ENCODE measurements at places on chromosomes 16 and 17.

DNA sequence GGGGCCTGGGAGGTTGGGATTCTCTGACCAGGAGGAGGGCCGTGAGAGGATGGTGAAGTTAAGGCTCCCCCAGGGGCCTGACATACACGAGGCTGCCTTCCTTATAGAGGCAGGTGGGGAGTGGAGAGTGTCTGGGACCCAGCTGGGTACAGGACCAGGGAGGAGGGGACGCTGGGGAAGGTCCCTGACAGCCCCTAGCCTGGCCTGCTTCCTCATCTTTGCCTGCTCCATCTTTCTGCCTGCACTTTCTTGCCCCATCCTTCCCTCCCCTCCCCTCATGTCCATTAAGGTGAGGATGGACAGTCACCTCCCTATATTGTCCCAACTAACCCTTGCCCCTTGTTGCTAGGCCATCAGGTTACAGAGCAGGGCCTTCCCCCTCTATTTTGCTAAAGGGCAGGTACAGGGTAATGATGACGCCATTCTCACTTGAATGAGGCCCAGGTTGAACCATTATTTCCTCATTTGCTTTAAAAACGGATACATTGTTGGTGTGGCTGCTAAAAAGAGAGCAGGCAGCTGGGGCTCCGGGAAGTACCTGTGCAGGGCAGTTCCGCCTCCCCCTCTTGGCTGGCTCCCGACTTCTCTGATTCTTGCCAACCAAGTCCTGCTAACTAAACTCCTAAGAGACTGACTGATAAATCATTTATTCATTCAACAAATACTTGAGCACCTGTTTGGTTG is 1.3 kb downstream of the C17orf99 start:
- DNase-seq: no peak

- no peak for DNase-seq
Observed at GRCh38 chr17:27977751-27978688, 64.5 kb upstream of the NLK start.

- DNase-seq: peak; percentile 73
Observed at GRCh38 chr17:19753661-19754463, 5.8 kb upstream of the ALDH3A1 start.

DNA sequence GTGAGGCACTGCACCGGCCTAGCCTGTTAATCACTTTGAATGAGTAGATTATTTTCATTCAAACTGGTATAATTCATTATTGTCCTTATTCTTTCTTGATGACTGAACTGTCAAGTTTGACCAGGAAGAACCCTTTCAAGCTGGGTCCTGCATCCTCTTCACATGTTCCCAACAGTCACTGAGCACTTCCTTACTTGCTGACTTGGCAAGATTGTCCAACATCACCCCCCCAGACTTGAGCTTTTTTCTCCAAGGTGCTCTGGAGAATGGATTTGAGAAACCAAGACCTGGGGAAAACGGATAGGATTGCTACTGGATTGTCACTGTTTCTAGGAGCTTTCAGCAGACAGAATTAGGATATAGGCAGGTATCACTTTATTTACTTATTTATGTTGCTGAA is 55.1 kb upstream of the GSG1L start:
- no peak for DNase-seq

DNA sequence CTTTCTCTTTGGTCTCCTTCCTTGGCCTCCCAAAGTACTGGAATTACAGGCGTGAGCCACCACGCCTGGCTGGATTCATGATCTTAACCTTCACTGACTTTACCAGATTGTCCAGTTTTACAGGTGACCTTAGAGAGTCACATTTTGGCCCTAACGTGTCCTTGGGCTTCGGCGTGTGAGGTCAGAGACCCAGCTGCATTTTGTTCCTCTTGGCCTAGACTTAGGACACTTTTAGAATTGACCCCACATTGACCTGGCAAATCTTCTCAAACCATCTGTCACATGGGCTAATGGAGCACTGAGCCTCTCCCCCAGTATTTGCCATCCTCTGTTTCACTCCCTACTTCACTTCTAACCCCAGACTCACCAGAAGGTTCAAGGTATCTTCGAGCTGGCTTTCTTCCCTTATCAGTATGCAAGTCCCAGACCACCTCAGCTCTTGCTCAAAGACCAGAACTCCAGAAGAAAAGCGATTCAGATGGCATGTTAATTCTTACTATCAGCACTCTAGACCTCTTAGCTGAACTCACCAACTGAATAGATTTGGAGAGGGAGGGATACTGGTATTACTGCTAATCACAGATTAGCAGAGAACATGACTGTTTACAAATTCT is 1.7 kb upstream of the CYTH1 start:
- no peak for DNase-seq

- DNase-seq: no peak
Observed at GRCh38 chr17:9235346-9235745, 214.0 kb downstream of the NTN1 start.

GRCh38 chr17:10621397-10621796 is 35.7 kb downstream of the MYH3 start:
- DNase-seq: no peak

DNA sequence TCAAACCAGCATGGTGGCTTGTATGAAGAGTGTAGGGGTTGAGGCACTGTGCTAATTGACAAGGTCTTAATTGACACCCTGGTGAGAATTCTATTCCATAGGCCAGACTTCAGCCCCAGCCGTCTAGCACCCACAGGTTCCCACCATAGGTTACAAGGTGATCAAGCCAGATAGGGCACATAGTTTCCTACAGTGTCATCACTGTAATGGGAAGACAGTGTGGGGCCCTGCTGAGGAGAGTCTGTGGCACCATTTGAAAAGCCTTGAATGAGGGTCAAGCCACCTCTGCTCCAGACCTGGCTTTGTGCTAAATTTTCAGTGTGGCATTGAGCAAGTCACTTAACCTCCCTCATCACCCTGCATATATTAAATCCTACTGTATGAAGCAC is 36.2 kb downstream of the YPEL2 start:
- no peak for DNase-seq

DNA sequence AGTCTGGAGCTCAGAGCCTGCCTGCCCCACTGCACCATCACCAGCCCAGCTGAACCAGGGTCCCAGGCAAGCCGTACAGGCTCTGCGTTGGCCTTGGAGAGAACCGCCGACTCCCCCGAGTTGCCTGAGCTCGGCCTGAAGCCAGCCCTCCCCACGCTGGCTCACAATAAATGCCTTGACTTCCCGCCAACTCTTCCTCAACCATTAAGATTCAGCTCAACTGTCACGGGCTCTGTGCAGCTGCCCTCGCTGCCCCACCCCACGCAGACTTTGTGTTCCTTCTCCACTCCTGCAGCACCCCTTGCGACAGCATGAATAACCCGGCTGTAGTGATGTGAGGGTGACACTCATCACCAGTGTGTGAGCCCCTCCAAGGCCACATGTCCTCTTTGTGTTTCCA is 4.8 kb upstream of the QPRT start:
- peak; percentile 22 for DNase-seq

DNA sequence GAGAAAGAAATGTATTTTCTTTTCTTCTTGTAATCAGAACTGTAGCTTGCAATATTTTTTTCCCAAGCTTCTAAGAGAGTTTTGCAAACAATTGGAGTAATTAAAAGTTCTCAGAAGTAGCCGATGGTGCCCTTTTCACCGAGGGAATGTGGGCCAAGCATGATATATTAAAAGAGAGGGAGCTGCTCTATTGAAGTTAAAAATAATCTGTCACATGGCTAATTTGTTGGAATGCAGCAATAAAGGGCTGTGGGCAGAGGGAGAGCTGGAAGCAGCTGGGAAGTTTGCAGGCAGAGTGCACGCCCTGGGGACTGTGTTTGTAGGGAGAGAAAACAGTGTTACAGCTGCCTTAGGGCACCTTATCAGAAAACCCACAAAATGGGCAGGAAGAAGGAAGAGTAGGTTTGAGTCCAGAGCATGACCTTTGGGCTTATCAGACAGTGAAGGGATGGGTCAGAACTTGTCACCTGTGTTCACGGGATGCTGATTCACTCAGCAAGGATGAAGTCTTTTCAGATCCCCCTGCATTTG is 18.5 kb upstream of the TERF2 start:
- DNase-seq: peak; percentile 33
